Activated CD4-positive, alpha-beta T cell treated with anti-CD3 and anti-CD28 coated beads, Interleukin-2, Interleukin-4, amounts not matched to agents 100 ng/mL and 50 ng/mL, durations not matched to agents 16 hours and 8 hours (primary cell): ENCODE measurements at places on chromosomes 11 and 22.

- peak; percentile 94 for DNase-seq
Observed at GRCh38 chr22:30266445-30267381, at the start of gene OSM. Gene OSM (minus strand): TSS chr22:30266851. CDS start chr22:30266799, 52 bp downstream.

DNA sequence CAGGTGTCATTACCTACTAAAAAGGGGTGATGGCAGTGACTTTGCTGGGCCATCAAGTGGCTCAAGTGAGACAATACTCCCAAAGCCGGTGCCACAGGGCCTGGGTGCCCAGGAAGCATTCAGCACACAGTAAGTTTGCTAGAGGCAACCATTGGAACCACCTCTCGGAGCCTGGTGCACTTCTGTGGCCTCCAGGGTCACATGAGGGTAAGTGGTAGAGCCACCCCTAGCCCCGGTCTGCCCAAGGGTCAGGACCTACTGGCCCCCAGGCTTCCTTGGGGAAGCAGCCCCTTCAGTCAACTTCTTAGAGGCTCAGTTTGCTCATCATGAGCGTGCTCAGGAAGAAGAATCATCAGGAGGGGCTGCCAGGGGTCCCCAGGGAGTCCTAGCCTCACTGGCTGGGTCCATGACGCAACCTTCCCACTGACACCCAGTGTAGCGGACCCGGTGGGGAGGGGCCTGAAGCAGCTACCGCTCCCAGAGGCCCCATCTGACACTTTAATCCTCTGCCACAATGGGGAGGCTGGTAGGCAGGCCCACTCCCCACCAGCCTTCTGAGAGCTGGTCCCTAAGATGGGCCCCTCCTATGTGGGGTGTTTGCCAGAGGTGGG, 17.5 kb upstream of the RASL10A start:
- DNase-seq, result no peak

- peak; percentile 49 for DNase-seq
Observed at GRCh38 chr11:44088377-44088776, 7.1 kb upstream of the EXT2 start.

GRCh38 chr22:49016909-49017481, 810.7 kb downstream of the BRD1 start:
- no peak for DNase-seq

DNA sequence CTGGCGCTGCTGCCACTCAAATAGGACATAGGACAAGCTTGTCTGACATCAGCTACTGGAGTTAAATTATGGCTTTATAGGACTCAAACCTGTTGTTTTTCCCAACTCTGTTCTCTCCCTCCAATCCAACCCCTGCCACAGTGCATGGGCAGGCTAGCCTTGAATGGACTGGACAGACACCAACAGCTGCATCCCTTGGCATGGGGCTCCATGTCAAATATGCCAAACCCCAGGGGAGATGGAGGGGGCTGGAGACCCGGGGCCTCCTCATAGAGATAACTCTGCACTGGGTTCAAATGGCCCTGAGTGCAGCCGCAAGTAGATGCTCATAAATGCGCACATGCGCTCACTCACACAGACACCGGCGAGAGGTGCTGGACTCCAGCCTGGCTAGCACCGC, 28.9 kb downstream of the CD5 start:
- DNase-seq, result no peak

GRCh38 chr11:128053981-128054931, 533.1 kb downstream of the ETS1 start:
- no peak for DNase-seq

DNA sequence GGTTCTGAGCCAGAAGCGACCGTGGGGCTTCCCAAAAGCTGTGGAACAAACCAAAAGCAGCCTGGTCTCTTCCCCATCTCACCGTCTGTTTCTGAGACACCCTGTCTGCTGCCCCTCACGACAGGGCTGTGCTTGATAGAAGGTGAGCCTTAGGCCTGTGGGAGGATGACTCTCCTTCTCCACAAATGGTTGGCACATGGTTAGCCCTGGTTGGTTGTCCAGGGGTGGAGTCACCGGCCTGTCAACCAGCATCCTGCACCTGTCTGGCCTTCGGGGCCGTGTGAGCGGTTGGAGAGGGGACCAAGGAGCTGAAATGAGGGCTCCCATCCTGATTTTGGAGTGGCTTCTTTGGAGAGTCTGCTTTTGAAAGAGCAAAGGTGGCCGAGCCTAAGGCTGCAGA, 135.3 kb downstream of the PKNOX2 start:
- no peak for DNase-seq

DNA sequence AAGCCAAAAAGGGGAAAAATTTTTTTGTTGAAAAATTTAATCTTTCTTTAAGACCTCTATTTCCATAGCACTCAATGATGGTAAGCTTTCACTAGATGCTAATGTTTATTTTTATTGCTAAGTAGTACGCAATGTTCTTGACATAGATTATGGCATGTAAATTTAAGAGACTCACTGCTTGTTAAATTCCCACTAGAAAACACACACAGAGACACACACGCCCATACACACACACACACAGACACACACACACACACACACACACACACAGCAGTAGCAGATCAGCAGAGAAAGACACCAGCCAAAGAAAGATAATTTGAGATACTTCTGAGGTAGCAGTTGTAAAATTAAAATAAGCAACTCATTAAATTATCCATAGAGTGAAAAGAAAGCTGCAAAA, 16.0 kb upstream of the BDNF start:
- DNase-seq, result no peak

- DNase-seq, result no peak
Observed at GRCh38 chr11:62024936-62025486, 57.6 kb upstream of the FTH1 start.

DNA sequence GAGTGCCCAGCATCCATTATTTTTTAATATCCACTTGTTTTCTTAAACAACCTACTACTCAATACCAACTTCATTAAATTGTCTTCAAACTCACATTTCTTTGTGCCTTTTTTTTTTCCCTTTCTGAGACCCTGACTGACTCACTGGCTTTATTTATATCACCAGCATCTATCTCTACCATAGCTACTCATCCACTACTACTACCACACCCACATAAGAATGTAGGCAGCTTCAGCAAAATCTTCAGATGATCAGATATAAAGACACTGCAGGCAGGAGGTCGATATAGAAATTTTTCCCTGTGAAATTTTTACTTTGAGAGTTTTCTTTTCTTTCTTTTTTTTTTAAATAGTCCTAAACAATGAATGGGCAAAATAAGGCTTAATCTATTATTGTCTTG, 2.2 kb downstream of the OR56B1 start:
- no peak for DNase-seq

DNA sequence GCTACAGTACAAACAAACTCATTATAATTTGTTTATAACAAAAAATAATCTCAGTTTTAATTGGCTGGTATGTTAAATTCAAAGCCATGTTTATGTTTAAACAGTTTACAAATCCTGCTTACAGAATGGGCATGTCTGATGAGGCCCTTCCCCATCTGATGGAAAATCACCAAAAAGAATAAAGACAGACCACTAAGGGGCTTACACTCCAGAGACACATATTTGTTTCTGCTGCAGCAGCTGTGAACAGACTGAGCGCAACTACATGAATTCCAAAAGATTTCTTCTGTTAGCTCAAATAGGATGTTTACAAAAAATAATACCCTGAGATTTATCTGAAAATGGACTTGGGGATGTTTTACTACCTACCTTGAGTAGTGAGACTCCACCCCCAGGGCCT, 174.7 kb upstream of the PITPNB start:
- DNase-seq, result no peak

GRCh38 chr11:130798801-130799200, 117.5 kb downstream of the SNX19 start:
- no peak for DNase-seq

DNA sequence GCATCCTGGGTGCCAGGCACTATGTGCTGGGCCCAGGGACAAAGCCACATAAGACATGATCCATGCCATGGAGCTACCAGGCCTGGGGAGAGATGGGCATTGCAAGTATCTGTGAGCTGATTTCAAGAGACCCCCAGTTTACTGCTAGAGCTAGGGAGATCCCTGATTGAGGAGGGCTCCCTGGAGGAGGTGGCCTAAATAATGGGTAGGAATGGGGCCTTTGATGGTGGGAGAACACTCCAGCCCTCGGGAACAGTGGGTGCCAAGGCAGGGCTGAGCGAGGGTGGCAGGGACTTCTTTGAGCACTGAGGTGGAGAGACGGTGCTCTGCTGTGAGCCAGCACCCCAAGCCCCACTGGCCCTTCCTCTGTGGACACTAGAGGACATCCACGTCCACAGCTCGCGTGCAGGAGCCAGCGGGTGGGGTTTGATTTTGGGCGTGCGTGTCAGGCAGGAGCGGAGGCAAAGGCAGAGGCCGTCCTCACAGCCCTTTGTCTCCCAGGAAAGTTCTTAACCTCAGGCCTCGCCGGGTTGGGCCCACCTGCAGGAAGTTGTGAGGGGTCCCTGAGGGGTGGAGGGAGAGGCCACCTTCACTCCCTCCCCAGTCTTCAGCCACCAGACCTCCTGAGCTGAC, 52.9 kb upstream of the PPARA start:
- no peak for DNase-seq

- no peak for DNase-seq
Observed at GRCh38 chr11:116421529-116422185, 351.1 kb downstream of the BUD13 start.

DNA sequence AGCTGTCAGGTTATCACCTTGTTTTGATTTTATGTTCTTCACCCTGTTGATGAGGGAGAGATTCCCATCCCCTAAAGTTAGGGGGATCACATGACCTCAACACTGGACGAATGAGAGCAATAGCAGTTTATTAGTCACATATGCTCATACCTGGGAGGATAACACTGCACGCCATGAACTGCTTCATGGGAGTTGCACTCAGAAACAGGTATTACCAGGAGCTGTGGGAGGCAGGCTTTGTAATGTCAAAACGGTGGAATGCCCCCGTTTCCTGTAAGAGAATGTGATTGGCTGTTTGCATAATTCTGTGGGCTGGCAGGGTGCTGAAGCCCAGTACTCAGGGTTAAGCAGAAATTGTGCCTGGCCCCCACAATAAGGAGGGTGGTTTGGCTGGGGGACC, 3.2 kb upstream of the THY1 start:
- DNase-seq, result no peak

- DNase-seq, result no peak
Observed at GRCh38 chr11:124887667-124888013, 10.0 kb downstream of the ROBO4 start.

- no peak for DNase-seq
Observed at GRCh38 chr11:20117291-20117690, 43.0 kb downstream of the DBX1 start.

DNA sequence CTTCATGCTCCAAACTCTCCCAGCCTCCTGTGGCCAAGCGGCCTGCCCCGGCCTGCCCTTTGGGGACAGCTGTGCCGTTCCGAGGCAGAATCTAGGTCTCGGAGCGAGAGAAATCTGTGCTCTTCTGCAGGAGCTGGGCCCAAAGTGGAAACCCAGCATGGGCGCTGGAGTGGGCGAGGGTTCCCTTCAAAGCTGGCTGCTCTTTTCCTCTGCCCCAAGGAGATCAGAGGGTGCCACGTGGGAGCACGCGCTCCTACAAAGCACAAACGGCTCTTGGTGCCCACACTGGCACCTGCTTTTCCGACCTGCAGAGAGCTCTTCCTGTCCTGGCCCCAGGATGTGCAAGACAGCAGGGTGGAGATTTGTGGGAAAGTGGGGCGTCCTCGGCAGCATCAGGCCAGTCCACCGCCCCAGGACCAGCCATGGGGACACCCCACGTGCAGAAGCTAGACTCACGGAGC, 6.9 kb downstream of the OSBPL5 start:
- DNase-seq, result no peak

DNA sequence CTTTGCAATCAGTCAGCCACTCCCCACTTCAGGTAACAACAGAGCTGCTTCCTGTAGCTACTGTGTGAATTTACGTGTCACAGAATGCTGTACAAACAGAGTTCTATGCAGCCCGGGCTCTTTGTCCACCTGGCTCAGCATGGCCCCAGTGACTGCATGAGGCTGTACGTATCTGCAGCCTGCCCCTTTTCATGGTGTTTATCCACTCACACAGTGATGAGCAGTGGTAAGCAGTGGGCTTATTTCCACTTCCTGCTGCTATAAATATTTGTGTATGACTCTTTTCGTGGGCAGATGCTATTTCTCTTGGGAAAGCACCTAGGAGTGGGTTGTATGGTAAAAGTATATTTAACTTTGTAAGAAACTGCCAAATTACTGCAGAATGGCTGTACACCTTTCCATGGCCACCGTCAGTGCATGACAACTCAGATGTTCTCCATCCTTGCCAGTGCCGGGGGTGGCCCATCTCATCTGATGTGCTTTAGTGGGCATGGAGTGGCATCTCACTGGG, 43.3 kb downstream of the MYEOV start:
- DNase-seq, result peak; percentile 7

GRCh38 chr11:35930466-35930865, 13.4 kb upstream of the LDLRAD3 start:
- no peak for DNase-seq

DNA sequence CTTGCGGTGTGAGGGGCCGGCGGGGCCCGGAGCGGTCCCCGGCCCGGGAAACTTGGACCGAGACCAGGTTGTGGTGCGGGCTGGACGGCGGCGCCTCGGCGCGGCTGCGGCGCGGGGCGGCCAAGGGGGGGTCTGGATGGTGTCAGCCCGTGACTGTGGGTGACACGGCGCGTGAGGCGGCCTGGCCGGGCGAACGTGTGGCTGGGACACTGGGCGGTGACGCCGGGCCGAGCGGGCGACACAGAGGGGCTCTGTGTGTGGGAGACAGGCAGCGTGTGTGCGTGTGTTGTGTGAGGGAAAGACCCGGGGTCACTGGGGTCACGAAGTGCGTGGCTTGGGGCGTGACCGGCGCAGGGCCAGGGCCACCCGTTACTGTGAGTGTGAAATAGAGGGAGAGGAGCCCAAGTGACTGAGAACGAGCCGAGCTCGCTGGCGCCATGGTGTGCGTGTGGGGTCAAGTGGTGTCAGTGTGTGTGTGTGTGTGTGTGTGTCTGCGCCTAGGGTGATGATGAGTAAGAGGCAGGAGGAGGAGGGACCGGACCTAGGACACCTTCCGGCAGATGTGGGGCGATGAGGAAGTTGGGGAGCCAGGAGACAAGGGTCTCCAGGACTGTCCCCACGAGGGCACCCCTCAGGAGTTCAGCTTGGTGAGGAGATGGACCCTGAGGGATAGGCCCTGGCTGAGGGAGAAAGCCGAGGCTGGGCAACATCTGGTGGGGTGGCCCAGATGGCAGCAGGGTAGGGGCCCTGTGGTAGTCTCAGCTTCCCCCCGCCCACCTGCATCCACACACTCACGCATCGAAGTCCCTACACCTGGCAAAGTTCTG, 817 bp downstream of the RELT start:
- DNase-seq, result peak; percentile 74

DNA sequence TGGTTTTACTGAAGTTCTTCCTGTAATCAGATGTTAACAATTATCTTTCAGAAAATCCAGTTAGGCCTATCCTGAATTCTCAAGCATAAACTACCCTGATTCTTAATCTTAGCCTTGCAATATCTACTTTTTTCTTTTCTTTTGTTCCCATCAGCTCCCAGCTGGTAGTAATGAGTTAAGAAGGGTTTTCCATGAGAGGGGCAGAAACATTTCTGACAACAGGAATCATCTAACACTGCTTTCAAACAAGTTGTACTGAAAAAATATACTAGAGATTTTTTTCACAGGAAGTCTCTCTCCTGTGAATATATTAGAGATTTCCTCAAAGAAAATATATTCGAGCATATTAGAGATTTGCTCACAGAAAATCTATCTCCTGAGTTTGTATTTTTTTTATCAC, 3.3 kb upstream of the TRIM6 start:
- DNase-seq, result no peak

- no peak for DNase-seq
Observed at GRCh38 chr11:12287009-12287373, 90.4 kb upstream of the PARVA start.
